ENCODE measurements at places on chromosomes 2 and 18.

DNA sequence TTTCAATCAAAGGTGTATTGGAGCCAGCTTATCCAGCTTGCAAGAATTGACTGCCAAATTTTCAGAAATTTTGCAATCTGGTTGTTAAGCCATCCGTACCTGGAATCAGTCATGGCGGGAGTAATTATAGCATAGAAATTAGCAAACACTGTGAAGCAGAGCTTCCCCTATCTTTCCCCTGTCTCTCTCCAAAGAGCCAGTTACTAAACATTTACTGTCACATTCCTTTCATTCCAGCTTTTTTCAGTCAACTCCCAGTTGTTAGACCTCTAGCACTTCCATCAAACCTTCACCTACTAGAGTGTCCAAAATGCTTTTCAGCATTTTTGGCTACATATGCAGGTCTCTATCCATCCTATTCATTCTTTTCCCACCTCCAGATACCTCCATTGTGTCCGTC is 137.4 kb downstream of the MC4R start:
- no peak for DNase-seq

- no peak for DNase-seq
These were observed 46.6 kb downstream of the SCN1A start for GRCh38 chr2:166081131-166081632.

GRCh38 chr18:37309059-37309458 is 256.5 kb downstream of the CELF4 start:
- DNase-seq: no peak

DNA sequence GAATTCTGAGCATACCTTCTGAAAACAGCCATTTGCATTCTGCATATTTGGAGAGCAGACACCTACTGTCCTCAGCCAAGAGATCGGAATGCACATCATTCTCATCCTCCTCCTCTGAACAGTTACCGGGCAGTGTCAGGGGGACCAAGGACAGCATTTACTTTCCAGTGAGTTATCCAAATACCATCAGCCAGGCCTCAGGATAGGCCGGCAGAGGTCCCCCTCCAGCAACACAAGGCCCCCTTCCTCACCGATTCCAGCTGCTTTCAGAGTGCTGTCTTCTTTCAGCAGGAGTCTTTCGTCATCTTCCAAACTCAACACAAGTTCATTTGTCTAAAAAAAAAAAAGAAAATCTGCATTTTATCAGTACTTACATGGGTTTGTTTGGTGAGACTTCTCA is 55.3 kb downstream of the C2orf76 start:
- DNase-seq: no peak

GRCh38 chr2:188884046-188884445 is 90.1 kb upstream of the COL3A1 start:
- no peak for DNase-seq

DNA sequence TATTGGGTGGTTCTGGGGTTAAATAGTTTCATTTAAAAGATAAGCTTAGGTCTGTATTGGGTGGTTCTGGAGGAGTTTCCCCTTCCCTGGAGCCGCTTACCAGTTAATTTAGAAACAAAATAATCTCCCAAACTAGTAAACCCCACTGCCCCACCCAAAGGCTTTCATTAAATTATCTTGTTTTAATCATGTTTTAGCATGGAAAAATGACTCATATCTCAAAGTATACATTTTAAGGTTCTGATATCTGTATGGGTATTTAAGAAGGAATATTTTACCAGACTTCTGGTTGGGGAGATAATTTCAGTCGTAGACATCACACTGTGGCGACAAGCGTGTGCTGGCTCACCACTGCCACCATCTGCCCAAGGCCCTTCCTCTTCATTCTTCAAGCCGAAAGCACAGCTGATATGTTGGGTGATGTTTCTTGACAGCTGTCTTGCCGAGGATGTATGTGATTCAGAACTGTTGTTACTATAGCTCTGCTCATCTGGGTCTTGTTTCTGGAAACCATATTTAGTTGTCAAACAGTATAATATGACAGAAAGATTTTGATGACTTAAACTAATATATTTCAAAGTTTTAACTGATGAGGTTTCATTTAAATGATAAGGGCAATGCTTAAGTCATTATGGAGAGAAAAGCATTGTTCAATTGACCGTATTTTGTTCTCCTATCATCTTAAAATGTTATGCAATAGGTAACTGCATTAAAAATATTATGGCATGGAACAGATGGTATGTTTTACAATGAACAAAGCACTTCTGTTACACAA is 5.1 kb downstream of the FIGLA start:
- DNase-seq: no peak

DNA sequence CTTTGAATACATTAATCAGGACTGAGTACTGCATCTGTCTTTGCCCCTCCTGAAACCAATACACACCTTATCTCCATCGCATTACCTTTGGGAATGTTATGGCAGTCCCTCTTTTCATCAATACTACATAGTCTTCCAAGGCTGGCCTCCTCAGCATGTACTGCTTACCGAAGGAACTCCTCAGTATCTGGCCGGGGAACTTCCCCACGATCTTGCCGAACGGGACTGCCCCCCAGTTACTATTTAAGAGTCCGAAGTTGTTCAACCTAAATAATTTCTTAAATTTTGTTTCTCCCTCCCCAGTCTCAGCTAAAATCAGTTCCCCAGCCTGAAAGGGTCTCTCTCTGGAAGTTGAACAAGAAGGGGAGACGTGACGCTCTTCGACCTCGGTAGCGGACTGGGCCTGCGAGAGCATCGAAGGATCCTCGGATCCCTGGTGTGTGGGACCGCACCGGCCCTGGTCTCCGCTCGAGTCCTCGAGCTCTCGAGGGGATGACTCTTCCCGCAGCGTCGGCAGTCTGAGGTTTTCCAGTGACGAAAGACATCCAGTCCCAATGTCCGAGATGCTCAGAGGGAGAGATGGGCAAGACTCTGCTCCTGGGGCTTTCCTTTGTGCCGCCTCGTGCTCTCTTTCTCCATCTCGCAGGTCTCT is 489 bp downstream of the TRMT61B start:
- DNase-seq: no peak

DNA sequence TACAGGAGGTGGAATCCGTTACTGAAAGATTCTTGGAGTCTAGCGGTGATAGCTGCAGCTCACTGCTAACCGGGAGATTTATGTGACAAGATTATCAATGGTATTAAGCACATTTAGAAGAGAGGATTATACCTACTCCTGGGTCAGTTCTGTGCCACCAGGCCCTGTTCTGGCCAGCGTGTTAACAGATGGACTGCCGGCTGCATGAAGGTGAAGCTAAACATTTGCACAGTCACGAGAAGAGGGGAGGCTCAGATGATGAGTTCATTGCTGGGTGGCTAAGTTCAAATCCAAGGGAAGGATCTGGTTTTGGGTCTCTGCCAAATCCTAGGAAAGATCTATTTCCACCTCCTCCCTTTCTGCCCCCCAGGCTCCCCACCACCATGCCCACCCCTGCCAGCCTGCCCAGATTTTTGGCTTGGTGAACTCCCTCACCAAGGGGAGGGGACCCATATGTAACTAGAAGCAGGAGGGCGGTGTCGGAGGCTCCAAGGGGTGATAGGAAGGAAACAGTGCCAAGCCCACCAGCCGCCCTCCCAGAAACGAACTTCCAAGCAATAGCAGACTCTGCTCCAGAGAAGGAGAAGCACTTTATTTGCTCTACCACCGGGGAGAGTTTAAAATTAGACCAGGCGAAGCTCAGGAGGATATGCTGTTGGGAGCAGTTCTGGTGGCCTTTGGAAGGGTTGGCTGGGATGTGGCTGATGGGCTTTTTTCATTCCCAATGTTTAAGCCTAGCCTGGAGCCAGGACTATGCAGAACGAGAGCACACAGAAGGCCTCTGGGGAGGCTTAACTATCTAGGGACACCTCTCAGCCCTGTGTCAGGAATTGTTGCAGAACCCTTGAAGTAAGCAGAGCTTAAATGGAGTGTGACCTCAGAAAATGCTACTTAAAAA is 200.5 kb downstream of the KLHL29 start:
- DNase-seq: no peak

GRCh38 chr2:65231121-65231520 is 3.5 kb downstream of the ACTR2 start:
- DNase-seq: no peak

GRCh38 chr2:202115479-202115971 is 42.5 kb downstream of the KIAA2012 start:
- DNase-seq: no peak

DNA sequence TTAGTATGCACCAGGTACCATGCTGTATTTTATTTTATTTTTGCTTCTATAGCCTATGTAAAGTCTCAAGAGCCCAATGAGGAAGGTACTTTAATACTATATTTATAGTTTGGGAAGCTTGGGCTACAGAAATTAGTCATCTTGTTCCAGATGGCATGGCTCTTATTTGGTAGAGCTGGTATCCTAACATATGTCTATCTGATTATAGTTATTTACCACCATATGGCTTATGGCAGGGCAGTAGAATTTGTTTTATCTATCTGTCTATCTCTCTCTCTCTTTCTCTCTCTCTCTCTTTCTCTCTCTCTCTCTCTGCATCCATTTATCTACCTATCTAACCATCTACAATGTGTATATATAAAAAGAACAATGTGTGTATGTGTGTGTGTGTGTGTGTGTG is 1293.7 kb upstream of the SLC39A10 start:
- DNase-seq: no peak

DNA sequence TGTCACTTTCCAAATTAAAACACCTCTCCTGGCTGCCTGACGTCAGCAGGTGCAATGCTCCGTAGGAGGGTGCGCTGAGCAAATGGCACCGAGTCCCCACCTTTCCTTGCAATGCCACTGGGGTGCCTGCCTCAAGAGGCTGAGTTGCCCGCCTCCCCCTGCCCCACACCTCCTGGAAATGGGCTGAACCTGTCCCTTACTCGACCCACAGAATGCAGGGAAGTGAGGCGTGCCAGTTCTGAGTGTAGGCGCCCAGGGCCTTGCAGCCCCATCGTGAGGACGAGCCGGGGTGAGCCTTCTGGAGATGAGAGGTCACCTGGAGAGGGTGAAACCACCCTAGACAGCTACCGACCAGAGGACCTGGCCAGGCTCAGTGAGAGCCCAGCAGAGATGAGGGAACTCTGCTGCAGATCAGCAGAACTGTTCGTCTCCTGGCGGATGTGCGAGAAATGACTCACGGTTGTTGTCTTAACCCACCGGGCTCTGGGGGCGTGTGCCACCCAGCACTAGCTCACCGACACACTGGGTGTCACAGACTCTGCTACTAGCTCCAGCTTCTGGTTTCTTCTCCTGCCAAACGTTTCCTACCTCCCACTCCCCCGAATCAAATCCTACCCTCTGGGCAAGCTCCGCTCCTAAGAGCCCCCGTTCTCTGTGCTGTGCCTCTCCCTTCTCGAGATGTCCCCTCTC is 168.7 kb upstream of the HDAC4 start:
- DNase-seq: no peak

DNA sequence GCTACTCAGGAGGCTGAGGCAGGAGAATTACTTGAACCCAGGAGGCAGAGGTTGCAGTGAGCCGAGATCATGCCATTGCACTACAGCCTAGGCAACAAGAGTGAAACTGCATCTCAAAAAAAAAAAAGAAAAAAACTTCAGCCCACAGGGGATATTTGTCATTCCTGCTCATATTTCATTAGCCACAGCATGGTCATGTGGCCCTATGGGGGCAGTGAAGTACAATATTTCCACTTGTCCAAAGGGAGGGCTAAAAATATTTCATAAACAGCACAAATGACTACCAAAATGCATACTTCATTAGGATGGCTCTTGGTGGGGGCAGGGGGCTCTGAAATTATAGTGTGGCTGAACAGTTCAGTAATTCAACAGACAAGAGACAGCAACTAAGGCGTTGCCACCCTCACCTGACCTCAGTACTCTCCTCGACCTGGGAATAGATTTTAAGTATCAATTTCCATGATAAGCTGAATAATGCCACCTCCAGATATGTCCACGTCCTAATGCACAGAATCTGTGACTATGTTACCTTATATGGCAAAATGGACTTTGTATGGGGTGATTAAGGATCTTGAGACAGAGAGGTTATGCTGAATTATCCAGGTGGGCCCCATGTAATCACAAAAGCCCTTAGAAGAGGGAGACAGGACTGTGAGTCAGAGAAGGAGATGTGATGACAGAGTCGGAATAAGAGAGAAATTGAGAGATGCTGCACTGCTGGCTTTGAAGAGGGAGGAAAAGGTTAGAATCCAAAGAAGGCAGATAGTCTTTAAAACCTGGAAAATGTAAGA is 158.2 kb upstream of the CRIM1 start:
- no peak for DNase-seq

GRCh38 chr18:24114924-24115549 is 23.8 kb upstream of the CABYR start:
- DNase-seq: no peak

DNA sequence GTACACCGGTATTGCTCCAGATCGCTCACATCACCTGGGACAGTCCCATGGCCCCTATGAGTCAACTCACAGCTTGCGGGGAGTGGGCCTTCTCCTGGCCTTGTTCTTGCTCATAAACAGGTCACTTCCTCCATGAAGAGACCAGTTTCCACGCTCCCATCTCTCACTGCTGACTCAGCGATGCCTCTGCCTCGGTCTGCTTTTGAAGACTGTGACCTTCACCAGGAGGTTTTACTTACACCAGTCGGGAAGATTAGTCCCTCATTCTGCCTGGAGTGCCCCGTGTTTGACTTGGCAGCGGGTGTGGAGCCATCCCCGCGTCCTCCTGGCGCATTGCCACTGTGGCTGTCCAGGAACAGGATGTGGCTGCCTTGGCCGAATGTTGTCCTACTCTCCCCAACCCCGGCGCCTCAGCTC is 159.8 kb downstream of the RHBDD1 start:
- DNase-seq: no peak

GRCh38 chr2:5889519-5889918 is 197.3 kb downstream of the SOX11 start:
- no peak for DNase-seq

GRCh38 chr2:71612581-71613402 is 159.4 kb downstream of the DYSF start:
- no peak for DNase-seq

DNA sequence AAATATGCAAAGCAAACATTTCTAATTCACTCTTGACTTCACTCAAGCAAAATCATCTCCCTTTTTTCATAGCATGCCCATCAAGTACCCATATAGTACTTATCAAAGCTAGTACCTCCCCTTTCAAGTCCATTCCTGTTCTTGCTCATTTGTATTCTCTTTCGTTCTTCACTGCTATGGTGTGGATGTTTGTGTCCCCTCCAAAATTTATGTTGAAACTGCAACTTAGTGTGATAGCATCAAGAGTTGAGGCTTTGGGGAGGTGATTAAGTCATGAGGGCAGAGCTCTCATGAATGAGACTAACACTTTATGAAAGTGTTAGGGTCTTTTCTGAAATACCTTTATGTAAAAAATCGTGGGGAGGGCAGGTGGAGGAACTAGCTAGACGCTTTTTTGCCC is 52.9 kb downstream of the RNU4ATAC start:
- no peak for DNase-seq
